ENCODE measurements at places on chromosomes 6 and 20.

GRCh38 chr6:148225871-148226270, 116.8 kb upstream of the SASH1 start:
- DNase-seq, result no peak

DNA sequence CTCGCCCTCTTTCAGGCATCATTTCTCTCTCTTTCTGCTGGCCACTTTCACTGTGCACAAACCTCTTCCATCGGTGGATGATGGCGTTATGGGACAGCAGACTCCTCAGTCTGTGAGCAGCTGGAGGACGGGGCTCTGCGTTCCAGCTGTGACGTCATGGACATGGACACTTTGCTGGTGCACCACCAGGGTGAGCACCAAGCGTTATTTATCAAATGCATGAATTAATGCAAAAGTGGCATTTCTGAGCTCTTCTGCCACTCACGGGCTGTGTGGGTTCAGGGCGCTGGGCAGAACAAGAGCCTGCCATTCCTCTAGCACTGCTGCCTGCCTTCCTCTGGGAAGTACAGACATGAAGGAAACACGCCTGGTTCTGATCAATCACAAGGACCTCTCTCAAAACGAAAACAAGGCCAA, 82.9 kb upstream of the MPC1 start:
- no peak for DNase-seq

DNA sequence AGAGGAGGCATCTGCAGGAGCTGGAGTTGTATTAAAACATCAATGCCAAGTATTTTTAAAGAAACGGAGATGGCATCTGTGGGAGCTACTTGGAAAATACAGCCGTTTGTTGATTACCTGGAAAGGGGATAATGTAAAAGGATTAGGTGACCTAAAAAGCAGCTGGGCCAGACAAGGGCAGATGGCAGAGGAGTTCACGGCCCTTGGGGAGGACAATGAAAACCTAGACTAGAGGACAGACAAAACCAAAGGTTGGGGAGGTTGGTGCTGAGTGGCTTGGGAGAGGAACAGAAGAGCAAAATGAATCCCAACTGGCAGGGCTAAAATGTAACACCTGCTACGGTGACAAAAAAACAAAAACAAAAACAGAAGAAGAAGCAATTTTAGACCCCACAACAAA, 260.5 kb upstream of the JARID2 start:
- no peak for DNase-seq

GRCh38 chr6:36499918-36500317, 47.4 kb downstream of the STK38 start:
- DNase-seq, result no peak
